Amygdala (tissue), 56 donors: ENCODE measurements at places on chromosomes 7 and 10.

DNA sequence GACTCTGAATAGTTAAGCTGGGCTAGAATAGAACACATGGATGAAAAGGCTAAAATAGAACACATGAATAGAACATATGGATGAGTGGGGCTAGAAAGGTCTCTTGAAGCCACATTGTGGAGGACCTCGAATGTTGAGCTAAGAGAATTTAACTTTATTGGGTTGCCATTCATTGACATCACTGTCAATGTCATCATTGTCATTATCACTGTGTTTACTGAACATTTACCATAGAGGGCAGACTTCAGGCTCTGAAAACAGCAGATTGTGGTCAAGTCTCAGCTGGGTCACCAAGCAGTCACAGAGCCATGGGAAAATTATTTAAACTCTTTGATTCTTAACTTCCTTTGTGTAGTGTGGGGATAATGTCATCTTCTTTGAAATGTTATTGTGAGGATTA is 80.4 kb downstream of the WDFY4 start:
- no peak for DNase-seq

DNA sequence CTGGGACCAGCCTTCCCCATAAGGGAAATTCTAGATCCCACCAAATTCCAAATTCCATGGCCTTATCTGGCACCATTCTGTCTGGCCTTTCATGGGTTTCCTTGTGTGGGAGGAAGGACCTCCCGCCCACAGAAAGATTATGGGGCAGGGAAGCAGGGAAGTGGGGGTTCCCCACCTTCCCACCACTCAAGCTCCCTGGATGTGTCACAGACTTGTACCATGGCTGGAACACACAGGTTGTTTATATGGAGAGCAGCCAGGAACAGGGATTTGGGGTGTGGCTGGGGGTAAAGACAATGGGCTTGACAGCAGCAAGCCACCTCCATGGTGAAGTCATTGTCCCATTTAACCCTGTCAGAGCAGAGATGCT is 18.3 kb downstream of the UNC5B start:
- no peak for DNase-seq

DNA sequence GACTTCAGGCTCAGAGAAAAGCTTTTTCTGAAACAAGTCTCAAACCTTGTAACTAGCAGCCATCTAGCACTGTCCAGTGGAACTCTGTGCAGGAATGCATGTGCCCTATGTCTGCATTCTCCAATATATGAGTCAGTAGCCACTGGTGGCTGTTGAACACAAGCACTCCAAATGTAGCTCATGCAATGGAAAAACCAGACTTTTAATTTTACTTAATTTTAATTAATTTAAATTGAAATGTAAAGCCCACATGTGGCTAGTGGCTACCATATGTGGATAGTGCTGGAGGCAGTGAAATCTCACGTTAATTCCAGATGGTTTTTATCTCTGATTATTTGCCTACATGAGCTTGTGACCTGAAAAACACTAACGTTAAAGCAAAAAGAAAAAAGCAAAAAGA is 225.1 kb downstream of the GATA3 start:
- DNase-seq: no peak

DNA sequence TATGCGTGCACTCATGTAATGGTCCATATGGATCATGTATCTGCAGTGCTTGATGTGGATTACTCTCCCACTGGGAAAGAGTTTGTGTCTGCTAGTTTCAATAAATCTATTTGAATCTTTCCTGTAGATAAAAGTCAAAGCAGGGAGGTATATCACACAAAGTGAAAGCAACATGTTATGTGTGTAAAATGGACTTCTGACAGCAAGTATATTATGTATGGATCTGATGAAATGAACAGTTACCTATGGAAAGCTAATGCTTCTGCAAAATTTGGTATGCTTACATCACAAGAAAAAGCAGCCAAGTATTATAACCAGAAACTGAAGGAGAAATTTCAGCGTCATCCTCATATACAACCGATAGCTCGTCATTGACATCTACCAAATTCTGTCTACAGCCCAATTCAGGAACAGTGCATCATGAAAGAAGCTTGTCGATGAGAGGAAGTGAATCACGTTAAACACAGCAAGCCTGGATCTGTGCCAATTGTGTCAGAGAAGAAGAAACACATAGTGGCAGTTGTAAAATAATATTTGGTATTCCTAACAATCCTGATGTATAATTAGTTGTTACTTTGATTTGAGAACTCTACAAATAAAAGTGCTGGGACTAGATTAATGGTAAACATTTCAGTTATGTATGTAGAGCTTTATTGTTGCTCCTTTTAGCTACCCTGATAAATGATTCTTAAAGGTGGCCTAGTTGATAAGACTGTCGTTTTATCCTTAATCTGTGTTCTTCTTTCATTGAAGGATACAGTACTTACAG is 14.2 kb upstream of the SYPL1 start:
- DNase-seq: no peak

GRCh38 chr10:14592566-14592965 is 182.1 kb downstream of the FAM107B start:
- no peak for DNase-seq

DNA sequence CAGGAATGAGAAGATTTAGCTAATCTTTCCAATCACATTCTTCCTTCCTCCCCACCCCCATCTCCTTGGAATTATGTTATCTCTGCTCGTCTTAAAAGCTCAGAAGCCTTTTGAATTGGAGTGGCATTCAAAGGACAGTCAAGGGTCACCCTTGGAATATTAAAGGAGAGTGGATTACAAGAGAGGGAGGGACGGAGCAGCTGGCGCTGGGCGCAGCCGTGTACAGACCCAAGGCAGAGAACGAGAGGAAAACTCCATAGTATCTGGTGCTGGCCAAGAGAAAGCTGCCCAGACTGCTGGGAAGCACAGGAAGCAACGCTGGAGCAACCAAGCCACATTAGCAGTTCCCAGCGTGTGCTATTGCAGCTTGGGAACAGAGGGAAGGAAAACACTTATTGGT is 95.7 kb downstream of the POU6F2 start:
- DNase-seq: no peak

DNA sequence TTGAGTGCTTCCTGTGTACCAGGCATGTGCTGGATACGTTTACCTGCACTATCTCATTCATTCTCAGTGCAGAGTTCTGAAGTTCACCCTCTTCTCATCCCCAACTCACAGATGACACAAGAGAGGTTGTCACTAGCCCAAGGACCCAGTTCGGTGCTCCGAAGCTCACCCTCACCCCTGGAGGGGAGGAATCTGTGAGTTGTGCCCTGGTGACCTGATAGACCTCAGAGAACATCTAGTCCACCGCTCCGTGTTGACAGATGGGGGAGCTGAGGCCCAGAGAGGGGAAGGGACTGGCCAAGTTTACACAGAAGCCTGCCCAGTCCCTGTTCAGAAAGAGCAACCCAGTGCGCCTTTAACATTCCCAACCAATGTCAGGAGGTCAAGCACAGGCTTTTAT is 44.8 kb upstream of the EMX2 start:
- DNase-seq: no peak

DNA sequence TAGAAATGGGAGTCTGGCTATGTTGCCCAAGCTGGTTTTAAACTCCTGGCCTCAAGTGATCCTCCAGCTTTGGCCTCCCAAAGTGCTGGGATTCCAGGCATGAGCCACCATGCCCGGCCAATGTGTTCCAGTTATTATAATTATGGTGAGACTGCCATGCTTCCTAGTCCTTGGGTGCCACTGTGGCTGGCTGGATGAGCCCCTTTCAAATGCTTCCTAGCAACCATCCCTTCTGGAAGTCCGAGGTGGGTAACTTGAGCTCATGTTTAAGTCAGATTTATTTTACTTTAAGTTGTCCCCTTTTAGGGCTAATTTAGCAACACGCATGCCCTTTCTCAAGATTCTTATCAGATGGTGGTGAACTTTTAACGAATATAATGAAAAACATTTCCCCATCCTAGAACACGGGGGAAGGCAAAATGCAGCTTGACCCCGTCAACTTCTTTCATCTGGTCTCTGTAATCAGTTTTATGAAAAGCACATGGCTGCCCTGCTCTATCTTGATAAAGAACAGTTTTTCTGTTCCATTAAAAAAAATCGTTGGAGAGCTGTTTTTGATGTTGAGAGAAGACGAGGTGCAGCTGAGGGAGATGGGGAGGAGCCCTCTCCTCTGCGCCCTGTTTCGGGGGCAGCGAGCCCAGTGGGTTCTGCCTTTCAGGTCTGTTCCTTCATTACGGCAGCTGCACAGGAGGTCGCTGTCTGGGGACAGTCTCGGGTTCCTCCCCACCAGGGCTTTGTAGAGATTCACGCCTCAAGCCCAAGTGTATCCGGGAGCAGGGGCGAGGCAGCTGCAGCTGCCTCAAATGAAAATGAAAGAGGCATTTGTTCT is 61.0 kb upstream of the MKI67 start:
- DNase-seq: no peak

- no peak for DNase-seq
These were observed 6.8 kb upstream of the IFIT1B start for GRCh38 chr10:89371079-89371478.

DNA sequence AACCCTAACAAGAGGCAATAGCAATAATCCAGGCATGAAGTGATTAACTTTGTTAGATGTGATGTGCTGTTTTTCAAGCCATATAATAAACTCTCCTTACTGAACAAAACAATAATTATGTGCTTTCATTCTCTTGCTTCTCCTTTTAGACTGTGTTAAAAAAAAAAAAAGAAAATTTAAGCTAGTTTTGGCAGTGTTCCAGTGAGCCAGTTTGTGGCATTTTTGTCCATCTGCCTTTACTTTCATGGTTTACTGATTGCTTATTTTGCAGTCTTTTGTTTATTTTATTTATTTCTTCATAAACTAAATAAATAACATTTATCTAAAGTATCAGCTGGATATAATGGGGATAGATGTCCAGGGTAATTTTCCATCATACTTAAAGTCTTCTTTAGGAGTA is 625.3 kb downstream of the CNTNAP2 start:
- no peak for DNase-seq

GRCh38 chr7:135414850-135415439 is 95.0 kb downstream of the CNOT4 start:
- no peak for DNase-seq

DNA sequence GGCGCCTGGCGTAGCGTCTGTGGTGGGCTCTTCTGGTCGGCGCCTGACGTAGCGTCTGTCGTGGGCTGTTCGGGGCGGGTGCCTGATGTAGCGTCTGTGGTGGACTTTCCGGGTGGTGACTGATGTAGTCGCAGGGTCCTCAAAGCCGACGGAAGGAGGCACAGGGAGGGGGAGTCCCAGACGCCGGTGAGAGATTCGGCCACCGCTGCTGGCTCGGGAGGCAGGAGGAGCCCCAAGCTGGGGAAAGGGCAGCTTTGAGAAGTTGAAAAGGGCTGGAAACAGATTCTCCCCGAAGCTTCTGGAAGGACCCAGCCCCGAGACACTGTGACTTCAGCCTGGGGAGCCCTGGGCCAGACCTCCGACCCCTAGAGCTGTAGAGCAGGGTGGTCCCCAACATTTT is 105.7 kb downstream of the DNAJB6 start:
- no peak for DNase-seq

GRCh38 chr7:149494738-149495368 is 2.8 kb downstream of the ZNF746 start:
- no peak for DNase-seq

GRCh38 chr10:86361156-86362128 is 5.2 kb downstream of the GRID1 start:
- no peak for DNase-seq

- no peak for DNase-seq
These were observed 6.3 kb downstream of the GHRHR start for GRCh38 chr7:30970074-30970473.

DNA sequence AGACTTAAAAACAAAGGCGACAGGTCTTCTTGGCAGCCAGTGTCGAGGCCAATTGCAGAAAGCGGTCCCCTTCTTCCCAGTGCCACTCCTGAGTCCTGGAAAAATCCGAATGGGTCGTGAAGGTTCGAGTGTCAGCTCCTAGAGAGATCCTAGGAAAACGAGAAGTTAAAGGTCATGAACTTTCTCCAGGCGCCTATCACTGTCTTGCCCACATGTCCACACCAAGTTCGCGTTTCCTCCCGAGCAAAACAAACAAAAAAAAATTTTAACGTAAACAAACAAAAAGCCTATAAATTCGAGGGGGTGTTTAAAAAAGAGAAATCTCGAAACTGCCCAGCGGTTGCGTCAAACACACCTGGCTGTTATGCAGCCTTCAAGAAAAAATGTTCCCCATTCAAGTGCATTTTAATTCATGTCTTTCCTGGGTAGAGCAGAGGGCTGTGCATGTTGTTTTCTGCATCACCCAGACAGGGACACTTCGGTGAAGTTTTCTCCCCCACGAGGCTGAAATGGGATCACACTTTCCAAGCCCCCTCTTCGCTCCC is 1.5 kb downstream of the ARHGAP21 start:
- no peak for DNase-seq

GRCh38 chr10:103658049-103658577 is 164.6 kb downstream of the NEURL1 start:
- no peak for DNase-seq

DNA sequence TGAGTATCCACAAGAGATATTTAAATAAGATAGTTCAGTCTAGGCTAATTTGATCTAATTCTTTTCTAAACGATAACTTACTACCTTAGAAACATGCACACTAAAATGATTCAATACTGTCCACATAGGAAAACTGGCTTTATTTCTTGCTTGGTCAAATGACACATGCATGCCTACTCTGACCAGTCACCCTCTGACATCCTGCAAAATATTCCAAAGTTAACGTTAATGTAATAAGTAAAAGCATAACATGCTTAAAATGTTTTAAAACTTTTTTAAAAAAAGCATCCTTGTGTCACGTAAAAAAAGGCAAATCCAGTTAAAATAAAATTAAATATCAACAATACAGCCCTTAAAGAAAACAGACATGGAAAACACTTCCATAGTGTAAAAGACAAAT is 70.2 kb downstream of the UBE2H start:
- DNase-seq: no peak

GRCh38 chr10:12707461-12708185 is 293.9 kb downstream of the CCDC3 start:
- no peak for DNase-seq

DNA sequence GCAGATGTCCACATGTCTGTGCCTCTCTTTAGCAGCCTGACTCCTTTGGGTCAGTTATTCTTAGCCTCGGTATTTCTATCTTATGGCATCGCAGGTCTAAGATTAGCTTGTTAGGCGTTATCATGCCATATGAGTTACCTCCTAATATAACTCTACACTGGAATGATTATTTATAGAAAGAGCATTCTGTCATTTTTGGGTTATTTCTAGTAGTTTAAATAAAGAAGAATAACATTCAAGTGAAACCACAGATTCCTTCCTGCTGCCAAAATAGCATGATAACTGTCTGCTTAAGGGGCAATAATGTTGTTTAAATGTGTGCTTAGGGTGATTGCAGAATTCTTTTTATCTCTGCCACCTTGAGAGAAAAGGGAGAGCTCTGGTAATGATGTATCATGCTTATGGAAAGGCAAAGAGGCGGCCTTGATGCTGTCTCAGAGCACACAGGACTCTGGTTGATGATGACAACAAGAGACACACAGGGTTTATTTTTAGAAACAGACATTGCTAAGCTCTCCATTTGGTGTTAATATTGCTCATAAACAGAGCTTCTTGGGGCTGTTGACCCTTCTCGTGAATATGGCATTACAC is 10.4 kb downstream of the HDAC9 start:
- no peak for DNase-seq
